ENCODE measurements at places on chromosomes 11 and 22. TPM values are rescaled to one million over a fixed set of nuclear protein-coding genes. Genes with fewer than 3 reads are reported as not detected.

The RASSF10 gene
- total RNA-seq = not detected

The B4GALNT4 gene
- total RNA-seq = 418 TPM

GRCh38 chr11:28108958-28109357 is 770 bp downstream of the METTL15 start:
- peaks cover 2% of the 10 kb centered on the region for H3K27me3 ChIP-seq
- H3K4me3 ChIP-seq = peak overlapping the region; percentile 97
- H3K27ac ChIP-seq = peak overlapping the region; percentile 2
- DNase-seq = no peak
- H3K4me1 ChIP-seq = peaks cover 12% of the 10 kb centered on the region

The KCNK7 gene
- total RNA-seq = 0.69 TPM

- no peak overlapping the region for H3K4me3 ChIP-seq
- DNase-seq = no peak
- H3K27ac ChIP-seq = no peak overlapping the region
- H3K36me3 ChIP-seq = peaks cover 9% of the 10 kb centered on the region
- peaks cover 3% of the 10 kb centered on the region for H3K27me3 ChIP-seq
Measured at GRCh38 chr11:134358856-134359490, 27.2 kb downstream of the GLB1L2 start.

GRCh38 chr11:57597461-57597915 is at the start of gene SERPING1:
TSS of gene SERPING1 (plus strand) at chr11:57597685. CDS start at chr11:57598271, 586 bp downstream.
- H3K36me3 ChIP-seq = no peaks in the 10 kb centered on the region
- DNase-seq = no peak
- H3K4me3 ChIP-seq = peak within 1 kb of the TSS; percentile 94
- H3K27ac ChIP-seq = peak within 1 kb of the TSS; percentile 99
- H3K4me1 ChIP-seq = peaks cover 50% of the 10 kb centered on the region

- H3K27ac ChIP-seq = no peak overlapping the region
- H3K36me3 ChIP-seq = no peaks in the 10 kb centered on the region
- no peaks in the 10 kb centered on the region for H3K27me3 ChIP-seq
- peaks cover 7% of the 10 kb centered on the region for H3K4me1 ChIP-seq
- no peak for DNase-seq
Measured at GRCh38 chr11:131763193-131763890, 392.9 kb downstream of the NTM start.

- H3K27ac ChIP-seq = no peak overlapping the region
- H3K27me3 ChIP-seq = peaks cover 7% of the 10 kb centered on the region
- no peaks in the 10 kb centered on the region for H3K36me3 ChIP-seq
- H3K4me3 ChIP-seq = no peak overlapping the region
Measured at GRCh38 chr22:30233582-30233981, 13.0 kb downstream of the LIF start.
